ENCODE measurements at places on chromosomes 4 and X.

DNA sequence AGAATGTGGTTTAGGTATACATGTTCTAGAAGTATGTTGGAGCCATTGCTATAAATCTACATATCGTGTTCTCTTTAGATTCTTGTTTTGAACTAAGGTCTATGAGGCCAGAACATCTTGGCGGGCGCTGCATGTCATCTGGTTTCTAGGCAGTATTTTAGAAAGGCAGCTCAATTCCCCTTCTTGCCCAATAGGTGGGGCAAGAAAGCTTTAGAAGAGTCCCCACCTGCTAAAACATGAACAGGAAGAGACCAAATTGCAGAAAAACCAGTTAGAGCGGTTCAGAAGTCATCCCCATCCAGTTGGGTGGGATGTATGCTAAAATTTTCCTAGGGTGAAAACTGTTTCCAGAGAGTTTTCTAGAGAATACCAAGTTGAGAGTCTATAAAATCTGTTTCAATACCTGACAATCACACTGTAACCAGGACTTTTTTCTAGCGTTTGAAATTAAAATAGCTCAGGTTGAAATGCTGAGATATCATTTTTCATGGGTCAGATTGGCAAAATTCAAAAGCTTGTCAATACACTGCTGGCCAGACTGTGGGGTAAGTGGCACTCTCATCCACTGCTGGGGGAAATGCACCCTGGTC is 17.5 kb upstream of the SH3KBP1 start:
- DNase-seq = peak; percentile 65

GRCh38 chr4:174398728-174399127 is 115.0 kb downstream of the CEP44 start:
- DNase-seq = no peak

GRCh38 chr4:3235030-3235345 is 14.0 kb upstream of the MSANTD1 start:
- no peak for DNase-seq

DNA sequence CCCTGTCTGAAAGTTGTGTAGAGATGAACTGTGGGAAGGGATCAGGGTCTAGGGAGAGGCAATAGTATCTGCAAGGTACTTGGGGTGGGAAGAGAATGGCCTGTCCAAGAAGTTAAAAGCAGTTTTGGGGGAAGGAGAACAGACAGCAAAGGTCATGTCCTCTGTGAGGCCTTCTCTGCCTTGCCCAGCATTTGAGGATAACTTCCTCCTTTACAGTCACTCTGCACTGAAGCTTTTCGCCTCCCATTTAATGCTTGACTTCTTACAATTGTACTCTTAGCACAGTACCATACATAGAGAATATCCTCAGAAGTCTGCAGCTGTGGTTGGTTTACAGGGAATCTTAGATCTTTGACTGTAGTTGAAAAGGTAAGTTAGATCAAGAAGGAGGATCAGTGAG is 121.8 kb upstream of the AP1S2 start:
- no peak for DNase-seq

DNA sequence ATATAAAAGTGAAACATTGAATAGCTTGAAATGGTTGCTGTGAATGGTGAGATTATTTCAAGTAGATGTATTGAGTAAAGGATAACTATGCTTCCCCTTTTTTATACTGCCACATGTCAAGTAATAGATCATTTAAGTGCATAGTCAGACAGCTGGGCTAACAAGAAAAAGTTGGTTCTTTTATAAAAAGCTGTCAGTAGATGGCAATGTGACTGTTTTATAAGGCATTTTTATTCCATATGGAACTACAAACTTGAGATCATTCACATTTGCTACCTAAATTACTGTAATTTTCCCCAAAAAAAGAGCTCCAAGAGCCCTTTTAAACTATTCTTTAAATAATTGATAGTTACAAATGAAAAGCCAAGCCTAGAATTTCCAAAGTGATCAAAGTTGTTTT is 831.0 kb downstream of the C4orf33 start:
- no peak for DNase-seq

GRCh38 chr4:183260491-183261151 is 59.5 kb downstream of the CLDN22 start:
- no peak for DNase-seq

DNA sequence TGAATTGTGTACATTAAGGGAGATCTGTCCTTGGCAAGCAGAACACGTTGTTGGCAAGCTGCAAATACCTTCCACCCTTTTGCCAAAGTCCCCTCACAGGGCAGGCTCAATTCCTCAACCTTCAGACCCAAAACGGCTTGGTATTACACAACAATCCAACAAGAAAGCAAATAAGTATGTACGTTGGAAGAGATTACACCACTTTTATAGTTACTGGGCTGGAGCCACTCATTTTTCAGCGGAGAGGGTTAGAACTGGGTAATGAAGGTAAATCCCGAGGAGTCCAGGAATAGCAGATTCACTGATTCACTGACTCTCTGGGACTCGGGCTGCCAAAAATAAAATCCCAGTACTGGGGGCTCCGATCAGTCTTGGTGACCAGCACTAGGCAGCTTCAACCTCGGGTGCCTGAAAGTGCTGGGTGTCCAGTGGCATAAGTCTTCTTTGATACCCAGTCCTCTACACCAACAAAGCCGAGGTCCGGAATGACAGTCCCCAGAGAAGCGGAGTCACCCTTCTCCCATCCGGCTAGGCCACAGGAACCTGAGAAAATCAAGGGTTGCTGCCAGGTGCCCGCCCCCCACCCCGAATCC is 587 bp downstream of the TIMM8A start:
- peak; percentile 17 for DNase-seq

GRCh38 chr4:52572936-52573485 is 86.1 kb downstream of the USP46 start:
- DNase-seq = peak; percentile 17

DNA sequence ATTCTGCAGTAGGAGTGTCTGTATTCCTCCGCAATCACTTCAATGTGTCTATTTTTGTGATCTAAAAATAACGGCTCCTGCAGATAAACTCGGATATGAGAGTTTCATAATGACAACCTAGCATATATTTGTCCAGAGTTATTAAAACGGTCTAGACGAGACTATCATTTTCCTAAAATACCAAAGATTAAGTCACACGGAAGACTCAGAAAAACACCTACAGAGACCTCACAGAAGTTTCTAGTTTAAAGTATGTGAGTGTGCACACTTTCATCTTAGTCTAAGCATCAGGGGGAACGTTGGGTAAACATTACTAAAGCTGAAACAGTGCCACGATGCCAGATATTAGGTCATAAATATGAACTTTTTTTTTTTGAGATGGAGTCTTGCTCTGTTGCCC is 156.9 kb downstream of the AFAP1 start:
- DNase-seq = no peak

DNA sequence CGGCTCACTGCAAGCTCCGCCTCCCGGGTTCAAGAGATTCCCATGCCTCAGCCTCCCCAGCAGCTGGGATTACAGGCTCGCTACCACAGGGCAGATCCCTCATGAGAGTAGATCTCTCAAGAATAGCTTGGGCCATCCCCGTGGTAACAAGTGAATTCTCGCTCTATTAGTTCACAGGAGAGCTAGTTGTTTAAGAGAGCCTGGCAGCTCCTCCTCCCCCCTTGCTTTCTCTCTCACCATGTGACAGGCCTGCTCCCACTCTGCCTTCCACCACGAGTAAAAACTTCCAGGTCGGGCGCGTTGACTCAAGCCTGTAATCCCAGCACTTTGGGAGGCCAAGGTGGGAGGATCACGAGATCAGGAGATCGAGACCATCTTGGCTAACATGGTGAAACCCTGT is 30.3 kb upstream of the LAP3 start:
- DNase-seq = no peak

DNA sequence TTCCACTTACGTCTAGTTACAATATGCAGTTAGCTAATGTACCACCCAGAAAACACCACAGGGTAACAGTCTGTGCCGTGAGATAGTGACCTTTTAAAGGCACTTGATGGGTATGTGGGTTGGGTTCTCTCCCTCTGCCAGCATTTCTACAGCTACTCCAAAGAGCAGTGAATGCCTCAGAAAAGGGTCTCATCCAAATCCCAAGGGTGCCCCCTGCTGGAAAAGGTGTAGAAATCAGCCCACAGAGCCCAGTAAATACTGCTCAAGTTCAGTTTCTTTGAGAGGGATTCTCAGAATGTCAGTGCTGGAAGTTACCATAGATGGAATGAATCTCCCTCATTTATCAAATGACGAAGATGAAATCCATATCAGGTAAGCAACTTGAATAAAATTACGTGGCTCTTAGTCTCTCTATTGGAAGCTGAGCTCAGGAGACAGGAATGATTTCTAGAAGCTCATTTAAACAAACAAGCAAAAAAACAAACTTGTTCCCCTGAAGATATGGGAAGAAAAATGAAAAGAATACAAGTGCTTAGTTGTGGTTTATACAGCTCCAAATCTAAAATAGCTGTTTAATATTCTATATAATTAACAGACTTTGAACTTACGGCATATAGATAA is 9.5 kb downstream of the RNF175 start:
- DNase-seq = peak; percentile 85

Measured in COLO829 (cell line).